ENCODE measurements at places on chromosomes 4 and X. TPM values are rescaled to one million over a fixed set of nuclear protein-coding genes. Genes with fewer than 3 reads are reported as not detected.

- H3K27me3 ChIP-seq = no peaks in the 10 kb centered on the region
- H3K4me1 ChIP-seq = peaks cover 16% of the 10 kb centered on the region
- peak overlapping the region; percentile 83 for H3K27ac ChIP-seq
- DNase-seq = no peak
- H3K36me3 ChIP-seq = no peaks in the 10 kb centered on the region
- peak overlapping the region; percentile 33 for H3K4me3 ChIP-seq
Observed at GRCh38 chr4:40908702-40909362, 159.1 kb downstream of the NSUN7 start.

DNA sequence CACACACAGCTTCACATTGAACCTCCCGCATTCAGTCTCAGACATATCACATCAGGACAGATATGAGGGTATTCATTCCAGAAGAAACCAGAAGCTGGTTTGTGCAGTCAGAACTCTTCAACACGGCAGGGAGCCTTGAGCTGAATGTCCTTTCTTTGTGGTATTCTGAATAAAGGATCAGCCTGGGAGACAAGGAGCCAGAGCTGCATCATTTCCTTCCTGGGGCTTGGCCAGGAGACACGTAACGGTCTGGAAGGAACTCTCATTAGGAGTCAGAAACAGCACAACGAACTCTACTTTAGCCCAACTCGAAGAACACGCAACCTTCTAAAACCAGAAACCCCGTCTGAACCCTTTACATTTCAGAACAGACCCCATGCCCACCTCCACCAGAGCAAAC lies 46.4 kb downstream of the KDR start:
- H3K36me3 ChIP-seq = no peaks in the 10 kb centered on the region
- H3K4me1 ChIP-seq = peaks cover 16% of the 10 kb centered on the region
- no peak overlapping the region for H3K27ac ChIP-seq
- no peak overlapping the region for H3K4me3 ChIP-seq
- no peaks in the 10 kb centered on the region for H3K27me3 ChIP-seq
- DNase-seq = no peak

The GPRASP1 gene
- 36.3 TPM for total RNA-seq

- H3K27ac ChIP-seq = no peak overlapping the region
- DNase-seq = no peak
- H3K27me3 ChIP-seq = no peaks in the 10 kb centered on the region
- no peaks in the 10 kb centered on the region for H3K4me1 ChIP-seq
Observed at GRCh38 chr4:38930204-38930603, 62.6 kb downstream of the FAM114A1 start.

DNA sequence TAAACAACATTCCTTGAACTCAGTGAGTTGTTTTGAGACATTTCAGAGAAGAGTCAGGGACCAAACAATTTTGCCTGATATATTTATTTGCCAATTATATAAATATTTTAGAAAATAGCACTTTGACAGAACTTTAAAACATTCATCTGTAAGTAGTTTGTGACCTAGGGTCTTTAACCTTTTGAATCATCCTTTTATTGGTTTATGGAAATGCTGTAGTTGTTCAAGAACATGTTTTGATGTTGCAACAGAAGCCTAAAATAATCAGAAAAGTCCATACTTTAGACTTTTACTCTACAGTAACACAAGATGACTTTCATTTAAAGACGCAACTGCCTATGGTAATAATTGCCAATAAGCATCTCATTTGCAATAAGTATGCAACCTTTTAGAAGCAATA lies 43.0 kb downstream of the CXCL1 start:
- H3K4me1 ChIP-seq = no peaks in the 10 kb centered on the region
- no peaks in the 10 kb centered on the region for H3K36me3 ChIP-seq
- H3K4me3 ChIP-seq = no peak overlapping the region
- H3K27ac ChIP-seq = no peak overlapping the region
- DNase-seq = no peak

The STATH gene
- total RNA-seq = not detected

DNA sequence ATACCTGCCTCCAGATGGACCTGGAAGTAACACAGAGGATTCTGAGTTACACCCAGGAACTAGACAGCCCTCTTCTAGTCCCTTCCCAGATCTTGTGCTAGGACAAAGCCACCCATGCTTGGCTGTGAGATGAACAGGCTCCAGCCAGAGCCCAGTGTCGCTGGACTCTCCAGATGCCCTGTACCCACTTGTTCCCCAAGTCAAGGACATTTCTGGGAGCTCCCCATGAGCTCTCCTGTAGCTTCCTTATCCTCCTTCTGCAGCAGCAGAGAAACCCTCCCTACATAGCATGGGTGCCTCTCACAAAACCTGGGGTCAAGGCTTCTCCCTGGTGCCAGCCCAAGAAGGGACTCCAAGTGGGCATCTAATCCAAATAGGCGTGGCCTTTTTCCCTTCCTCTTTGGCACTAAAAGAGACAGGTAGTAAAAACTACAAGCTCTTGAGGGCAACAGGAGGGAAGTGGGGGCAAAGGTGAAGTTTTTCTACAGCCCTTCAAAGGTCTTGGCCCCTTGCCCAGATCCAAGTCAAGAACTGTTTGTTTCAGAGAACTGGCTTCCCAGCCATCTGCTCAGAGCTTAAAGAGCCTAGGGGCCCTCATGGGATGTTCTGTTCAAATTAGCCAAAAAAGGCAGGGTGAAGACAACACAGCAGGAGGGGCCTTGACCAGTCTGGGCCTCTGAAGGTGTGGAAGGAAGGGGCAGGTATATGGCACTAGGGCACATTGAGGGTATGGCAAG lies 8.5 kb upstream of the ERCC6L start:
- H3K36me3 ChIP-seq = no peaks in the 10 kb centered on the region
- no peak overlapping the region for H3K4me3 ChIP-seq
- no peaks in the 10 kb centered on the region for H3K4me1 ChIP-seq
- no peak overlapping the region for H3K27ac ChIP-seq
- no peaks in the 10 kb centered on the region for H3K27me3 ChIP-seq

The MND1 gene
- total RNA-seq = 3.0 TPM

DNA sequence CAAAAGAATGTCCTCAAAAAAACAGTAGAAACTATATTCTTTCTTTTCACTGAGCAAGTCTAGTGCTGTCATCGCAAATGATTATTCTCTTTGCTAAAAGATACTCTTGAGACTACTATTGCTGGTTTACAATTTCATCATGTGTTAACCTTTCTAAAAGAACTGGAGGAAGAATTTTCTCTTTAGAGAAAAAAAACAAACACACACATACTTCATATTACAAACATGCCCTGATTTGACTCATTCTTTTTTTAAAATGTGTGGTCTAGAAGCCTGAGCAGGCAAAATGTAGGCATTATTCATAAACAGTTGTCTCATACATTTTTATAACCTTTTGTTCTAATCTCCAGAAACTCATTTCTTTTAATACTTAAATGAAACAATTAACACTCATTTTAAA lies 60.6 kb upstream of the FAT4 start:
- H3K27ac ChIP-seq = no peak overlapping the region
- no peaks in the 10 kb centered on the region for H3K27me3 ChIP-seq
- DNase-seq = no peak
- no peak overlapping the region for H3K4me3 ChIP-seq
- no peaks in the 10 kb centered on the region for H3K36me3 ChIP-seq

- H3K27me3 ChIP-seq = no peaks in the 10 kb centered on the region
- DNase-seq = no peak
- H3K4me1 ChIP-seq = no peaks in the 10 kb centered on the region
- no peaks in the 10 kb centered on the region for H3K36me3 ChIP-seq
Observed at GRCh38 chrX:72107841-72108595, 23.7 kb downstream of the RTL5 start.

GRCh38 chrX:55489314-55490009 lies at the start of gene USP51:
Gene USP51 (minus strand): TSS chrX:55489848. CDS start chrX:55488939, 909 bp downstream.
- H3K27me3 ChIP-seq = no peaks in the 10 kb centered on the region
- H3K4me3 ChIP-seq = peak within 1 kb of the TSS; percentile 80
- no peaks in the 10 kb centered on the region for H3K4me1 ChIP-seq
- H3K36me3 ChIP-seq = no peaks in the 10 kb centered on the region
- peak within 1 kb of the TSS; percentile 92 for H3K27ac ChIP-seq
- no peak for DNase-seq
